ENCODE measurements at places on chromosomes 16 and 17. TPM values are rescaled to one million over a fixed set of nuclear protein-coding genes. Genes with fewer than 3 reads are reported as not detected.

DNA sequence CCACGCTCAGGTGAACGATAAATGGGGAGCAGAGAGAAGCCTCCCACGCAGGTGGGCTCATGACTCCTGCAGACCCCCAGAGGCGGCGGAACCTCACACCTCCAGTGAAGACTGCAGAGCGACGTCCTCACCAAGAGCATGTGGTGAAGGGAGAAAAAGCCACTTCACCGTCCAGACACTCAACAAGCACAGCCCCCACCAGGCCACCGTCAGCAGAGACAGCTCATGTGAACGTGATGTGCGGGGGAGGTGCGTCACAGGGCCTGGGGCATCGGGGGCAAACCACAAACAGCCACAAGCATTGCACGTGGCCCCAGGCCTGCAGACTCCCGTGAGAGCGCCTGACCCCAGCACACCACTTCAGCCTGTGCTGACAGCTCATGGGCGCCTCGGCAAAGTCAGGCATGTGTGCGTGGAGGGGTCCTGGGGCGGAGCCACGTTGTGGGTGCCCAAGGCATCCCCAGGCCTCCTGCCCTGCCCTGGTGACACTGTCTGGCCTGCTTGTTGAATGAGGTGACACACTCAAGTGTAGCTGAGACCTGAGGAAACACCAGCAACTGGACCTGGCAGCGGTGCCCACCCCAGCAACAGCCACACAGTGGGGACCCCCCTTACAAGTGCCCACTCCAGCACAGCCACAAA lies 19.0 kb downstream of the LMF1 start:
- ATAC-seq: no peak

- no peak for ATAC-seq
Measured at GRCh38 chr16:74607310-74607961, 522 bp upstream of the GLG1 start.

Gene CTF1
- total RNA-seq: 14.6 TPM

DNA sequence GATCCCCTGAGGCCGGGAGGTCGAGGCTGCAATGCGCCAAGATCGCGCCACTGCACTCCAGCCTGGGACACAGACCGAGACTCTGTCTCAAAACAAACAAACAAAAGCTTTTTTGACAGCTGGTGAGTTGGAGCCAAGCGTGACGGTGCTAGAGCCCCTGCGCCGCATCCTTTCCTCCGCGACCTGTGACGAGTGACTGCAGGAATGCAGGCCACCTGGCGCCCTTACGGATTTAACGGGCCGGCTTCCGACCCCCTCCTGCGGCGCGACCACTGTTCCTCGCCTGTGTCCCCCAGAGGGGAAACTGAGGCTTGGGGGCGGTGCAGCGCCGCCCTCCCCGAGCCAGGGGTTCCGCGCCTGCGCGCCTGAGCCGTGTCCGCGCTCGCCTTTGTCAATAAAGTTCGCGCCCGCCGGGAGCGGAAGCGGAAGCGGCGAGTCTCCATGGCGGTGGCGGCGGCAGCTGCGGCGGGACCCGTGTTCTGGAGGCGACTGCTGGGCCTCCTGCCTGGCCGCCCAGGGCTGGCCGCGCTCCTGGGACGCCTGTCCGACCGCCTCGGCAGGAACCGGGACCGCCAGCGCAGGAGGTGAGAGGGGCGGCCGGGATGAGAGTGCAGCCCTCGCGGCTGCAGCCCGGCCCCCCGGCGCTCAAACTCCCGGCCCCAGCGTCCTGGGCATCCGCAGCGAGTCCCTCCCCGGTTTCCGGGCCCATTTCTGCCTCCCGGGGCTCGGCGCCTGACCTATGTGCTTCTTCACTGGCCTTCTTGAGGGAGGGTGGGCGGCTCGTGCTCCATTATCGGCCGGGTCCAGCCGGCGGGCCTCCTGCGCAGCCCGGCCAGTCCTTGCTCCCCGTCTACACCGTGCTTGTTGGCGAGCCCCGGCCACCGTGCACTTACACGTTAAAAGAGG lies at the start of gene PGS1:
PGS1 (plus strand) TSS at position 425 of the 906 bp plus-strand sequence; CDS start at position 442, 17 bp downstream.
- ATAC-seq: peak; percentile 78

Gene ZFHX3
- 24.0 TPM for total RNA-seq

GRCh38 chr16:47925811-47926460 lies 229.9 kb downstream of the ABCC12 start:
- no peak for ATAC-seq

- peak; percentile 32 for ATAC-seq
Measured at GRCh38 chr16:3021449-3022207, 1.5 kb downstream of the TNFRSF12A start.

Gene JUP
- total RNA-seq: 41.3 TPM

Gene RNF43
- 0.16 TPM for total RNA-seq

Gene TTYH2
- total RNA-seq: 5.5 TPM

- no peak for ATAC-seq
Measured at GRCh38 chr17:83180264-83180995, 101.0 kb downstream of the METRNL start.

DNA sequence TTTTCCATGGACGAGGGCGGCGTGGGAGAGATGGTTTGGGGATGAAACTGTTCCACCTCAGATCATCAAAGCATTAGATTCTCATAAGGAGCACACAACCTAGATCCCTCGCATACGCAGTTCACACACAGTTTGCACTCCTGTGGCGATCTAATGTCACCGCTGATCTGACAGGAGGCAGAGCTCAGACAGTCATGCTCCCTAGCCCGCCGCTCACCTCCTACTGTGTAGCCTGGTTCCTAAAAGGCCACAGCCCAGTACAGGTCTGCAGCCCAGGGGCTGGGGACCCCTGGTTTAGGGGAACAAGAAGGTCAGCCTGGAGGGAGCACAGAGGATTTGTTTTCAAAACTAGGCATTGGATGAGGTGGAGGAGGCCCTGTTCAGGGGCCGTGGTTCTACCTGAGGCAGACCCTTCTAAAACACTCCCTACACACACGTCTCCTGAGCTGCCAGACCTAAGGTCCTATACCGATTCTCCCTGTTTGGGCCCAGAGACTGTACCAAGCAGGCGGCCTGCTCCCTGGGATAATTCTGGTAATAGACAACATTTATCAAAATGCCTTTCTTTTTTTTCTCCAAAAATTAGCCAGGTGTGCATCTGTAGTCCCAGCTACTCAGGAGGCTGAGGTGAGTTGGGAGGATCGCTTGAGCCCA lies 38.6 kb downstream of the AXIN2 start:
- no peak for ATAC-seq

DNA sequence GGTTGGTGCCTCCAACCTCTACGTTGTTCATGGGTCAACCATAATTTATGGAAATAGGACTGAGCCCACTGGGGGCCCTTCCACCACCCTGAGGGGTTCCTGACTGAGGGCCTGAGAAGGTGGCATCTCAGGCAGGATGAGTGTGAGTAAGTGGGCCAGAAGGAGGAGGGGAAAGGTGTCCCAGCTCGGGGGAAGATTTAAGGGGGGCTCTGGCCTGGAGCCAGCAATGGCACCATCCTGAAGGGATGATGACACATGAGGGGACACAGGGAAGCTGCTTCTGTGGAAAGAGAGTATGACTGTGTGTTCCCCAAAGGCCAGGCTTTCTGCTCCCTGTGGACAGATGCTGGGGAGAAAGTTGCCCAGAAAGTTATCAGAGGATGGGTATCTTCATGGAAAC lies 18.7 kb downstream of the MYL4 start:
- no peak for ATAC-seq

DNA sequence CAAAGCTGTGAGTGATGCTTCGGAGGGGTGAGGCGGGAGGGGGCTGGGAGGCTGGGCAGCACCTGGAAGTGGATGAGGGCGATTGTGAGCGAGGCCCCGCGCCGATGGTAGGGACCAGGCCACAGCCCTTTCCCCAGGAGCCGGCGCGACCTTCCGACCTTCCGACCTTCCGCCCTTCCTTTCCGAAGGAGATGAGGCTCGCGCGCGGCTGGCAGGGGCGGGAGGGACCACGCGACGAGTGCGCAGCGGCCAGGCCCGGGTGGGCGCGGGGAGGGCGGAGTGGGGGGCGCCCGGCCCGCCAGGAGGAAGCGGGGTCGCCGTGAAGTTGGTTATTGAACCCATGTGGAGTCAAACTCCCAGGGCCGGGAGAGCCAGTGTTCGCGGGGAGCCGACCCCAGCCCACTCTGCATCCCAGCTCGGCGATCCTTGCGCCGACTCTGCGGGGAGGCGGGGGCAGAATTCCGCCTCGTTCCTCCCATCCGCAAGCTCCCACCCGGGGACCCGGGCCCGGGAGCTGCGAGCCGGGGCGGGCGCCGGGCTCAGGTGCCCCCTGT lies 56.6 kb downstream of the RAP1GAP2 start:
- peak; percentile 2 for ATAC-seq

DNA sequence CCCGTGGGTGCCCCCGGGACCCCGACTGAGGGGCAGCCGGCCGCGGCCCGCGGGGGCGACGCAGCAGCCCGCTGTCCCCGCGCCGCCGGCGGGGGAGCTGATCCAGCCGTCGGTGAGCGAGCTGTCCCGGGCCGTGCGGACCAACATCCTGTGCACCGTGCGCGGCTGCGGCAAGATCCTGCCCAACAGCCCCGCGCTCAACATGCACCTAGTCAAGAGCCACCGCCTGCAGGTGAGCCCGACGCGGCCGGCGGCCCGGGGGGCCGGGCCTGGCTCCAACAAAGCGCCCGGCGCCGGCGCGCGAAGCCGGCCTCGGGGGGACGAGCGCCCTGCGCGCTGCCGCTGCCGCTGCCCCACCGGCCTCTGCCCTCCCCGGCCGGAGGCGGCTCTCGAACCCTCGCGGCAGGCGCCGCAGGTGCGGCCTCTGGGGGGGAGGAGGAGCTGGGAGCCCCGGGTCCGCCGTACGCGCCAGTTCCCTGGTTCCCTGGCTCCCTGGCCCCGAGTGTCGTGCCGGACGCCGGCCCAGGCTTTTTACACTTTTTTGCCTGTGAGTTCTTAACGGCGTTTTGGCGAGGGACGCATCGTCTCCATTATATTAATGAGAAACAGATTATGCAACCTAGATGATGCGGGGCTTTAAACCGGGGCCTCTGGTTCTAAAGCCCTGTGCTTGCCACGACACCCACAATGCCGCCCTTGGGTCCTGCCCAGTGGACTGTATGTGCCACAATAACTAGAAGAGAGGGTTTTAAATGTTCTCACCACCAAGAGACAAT lies 521 bp downstream of the ATMIN start:
- ATAC-seq: peak; percentile 64

Gene KRT39
- total RNA-seq: not detected

- ATAC-seq: no peak
Measured at GRCh38 chr16:23186171-23186570, 3.6 kb downstream of the SCNN1G start.

Gene CSH1
- not detected for total RNA-seq

DNA sequence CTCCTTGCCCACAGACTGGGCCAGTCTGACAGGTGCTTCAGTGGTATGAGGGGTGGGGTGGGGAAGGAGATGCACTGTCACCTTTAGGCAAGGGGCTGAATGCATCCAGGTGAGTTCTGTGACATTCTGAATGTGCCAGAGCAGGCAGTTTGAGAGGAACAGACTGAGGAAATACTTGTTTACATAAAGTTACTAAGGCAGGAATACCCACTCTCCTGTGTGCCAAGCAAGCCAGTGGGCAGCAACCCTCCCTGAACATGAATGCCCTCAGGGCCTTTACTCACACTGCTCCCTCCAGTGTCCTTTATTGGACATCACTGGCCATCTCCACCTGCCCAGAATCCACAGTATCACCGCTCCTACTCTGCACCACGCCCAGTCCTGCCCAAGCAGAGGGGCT lies 33.1 kb upstream of the ULK2 start:
- no peak for ATAC-seq

Gene TOX3
- 2.0 TPM for total RNA-seq

- ATAC-seq: no peak
Measured at GRCh38 chr16:28829747-28830146, 6.9 kb downstream of the ATXN2L start.

Gene C17orf67
- 1.1 TPM for total RNA-seq

Gene MPV17L
- 7.9 TPM for total RNA-seq

- ATAC-seq: peak; percentile 10
Measured at GRCh38 chr16:74297145-74297665, 591 bp downstream of the PSMD7 start.

GRCh38 chr16:21663889-21664647 lies at the start of gene OTOA:
OTOA (plus strand) TSS chr16:21663968; CDS start chr16:21678515, 14,547 bp downstream.
- peak; percentile 22 for ATAC-seq

Gene SLC16A6
- 0.67 TPM for total RNA-seq

GRCh38 chr17:1630662-1631061 lies 2.0 kb upstream of the SLC43A2 start:
- no peak for ATAC-seq

DNA sequence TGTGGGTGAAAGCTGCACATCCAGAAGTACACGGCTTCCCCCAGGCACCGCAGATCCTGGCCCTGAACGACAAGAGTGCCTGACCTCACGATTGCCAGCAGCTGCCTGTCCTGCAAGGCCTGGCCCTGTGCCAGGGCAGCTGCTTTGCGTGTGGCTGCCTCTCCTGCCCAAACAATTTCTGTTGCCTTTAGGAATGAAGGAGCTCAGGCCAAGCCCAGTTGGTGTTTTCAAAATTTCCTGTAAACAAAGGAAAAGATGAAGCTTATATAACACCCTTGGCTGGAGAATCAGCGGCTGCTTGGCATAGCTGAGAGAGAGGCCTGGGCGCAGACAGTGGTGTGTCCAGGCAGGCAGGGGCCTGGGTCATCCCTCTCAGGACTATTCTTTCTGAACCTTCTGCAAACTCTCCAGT lies 11.7 kb upstream of the SLC47A2 start:
- peak; percentile 88 for ATAC-seq

Gene MARCHF10
- not detected for total RNA-seq

DNA sequence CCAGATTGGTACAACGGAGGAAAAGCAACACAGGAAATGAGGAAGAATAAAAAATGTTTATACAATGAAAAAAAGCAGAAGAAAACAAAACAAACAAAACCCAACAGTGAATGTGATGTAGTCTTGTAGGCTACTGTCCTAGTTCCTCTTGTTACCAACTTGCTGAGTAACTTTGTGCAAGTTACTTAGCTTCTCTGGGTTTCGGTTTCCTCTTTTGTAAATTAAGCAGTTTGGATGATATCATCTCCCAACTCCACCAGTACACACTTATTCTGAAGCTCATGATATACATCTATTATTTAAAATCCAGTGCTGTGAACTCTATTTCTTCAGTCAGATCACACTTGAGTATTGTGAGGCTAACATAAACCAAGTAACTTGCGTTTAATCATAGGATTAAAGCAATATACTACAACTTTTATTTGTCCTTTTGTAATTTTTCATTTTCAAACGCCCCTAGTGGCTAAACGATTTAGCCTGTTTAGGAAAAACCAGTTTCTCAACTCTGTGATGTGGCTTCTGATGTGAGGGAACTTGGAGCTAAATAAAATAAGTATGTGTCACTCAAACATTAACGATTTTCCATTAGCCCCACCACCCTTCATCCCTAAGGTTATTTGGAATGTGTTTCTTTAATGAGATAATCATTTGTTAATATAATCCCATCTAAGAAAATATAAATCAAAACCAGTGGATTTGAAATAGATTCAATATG lies 1.4 kb upstream of the UNK start:
- no peak for ATAC-seq

DNA sequence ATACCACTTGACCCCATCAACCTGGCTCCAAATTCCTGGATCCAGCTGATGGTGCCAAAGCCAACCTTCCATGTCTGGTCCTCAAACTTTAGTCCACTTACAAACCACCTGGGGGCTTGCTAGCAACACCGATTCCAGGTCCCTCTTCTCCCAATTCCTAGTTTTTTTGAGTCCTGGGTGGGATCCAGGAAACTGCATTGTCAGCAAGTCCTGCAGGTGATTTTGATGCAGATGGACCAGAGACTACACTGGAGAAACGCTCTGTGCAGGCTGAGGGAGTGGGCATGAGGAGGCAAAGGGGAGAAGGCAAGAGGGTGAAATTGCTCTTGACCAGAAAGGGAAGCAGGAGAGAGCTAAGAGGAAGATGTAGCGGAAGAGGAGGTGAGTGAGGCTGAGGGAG lies 21.0 kb upstream of the NOS2 start:
- ATAC-seq: no peak

Measured in gastroesophageal sphincter (tissue), 4 donors.